ENCODE measurements at places on chromosomes 3 and 15.

GRCh38 chr3:73813291-73813690, 188.6 kb upstream of the PDZRN3 start:
- no peak for DNase-seq

- peak; percentile 14 for DNase-seq
Observed at GRCh38 chr15:60548101-60548500, 69.2 kb upstream of the ICE2 start.

GRCh38 chr3:37999836-38000235, 9.2 kb downstream of the VILL start:
- no peak for DNase-seq

GRCh38 chr15:83248151-83249029, 36.1 kb downstream of the BNC1 start:
- DNase-seq: no peak

DNA sequence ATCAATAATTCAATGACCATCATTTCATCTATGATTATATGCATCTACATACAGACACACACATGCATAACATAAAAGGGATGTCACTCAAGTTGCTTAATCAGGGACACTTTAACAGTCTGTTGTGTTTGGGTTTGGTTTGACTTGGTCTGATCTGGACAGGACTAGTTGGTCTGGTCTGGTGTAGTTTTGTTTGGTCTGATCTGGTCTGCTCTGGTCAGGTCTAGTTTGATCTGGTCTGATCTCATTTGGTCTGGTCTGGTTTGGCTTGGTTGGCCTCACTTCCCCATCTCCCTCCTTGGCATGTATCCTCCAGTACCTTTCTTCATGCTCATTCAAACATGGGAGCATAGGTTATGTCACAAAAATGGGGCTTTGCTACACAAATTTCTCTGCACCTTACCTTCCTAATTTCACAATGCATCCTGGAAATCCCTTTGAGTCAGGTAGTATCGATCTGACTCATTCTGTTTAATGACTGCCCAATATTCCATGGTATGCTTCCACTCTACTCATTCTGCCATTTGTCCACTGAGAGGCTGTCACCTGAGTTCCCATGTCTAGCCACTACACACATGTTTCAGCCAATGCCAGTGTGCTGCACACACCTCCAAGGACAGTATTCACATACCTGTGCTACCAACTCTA, 73.0 kb upstream of the TPM1 start:
- no peak for DNase-seq

- DNase-seq: peak; percentile 43
Observed at GRCh38 chr3:20054549-20054987, 14.3 kb downstream of the KAT2B start.

DNA sequence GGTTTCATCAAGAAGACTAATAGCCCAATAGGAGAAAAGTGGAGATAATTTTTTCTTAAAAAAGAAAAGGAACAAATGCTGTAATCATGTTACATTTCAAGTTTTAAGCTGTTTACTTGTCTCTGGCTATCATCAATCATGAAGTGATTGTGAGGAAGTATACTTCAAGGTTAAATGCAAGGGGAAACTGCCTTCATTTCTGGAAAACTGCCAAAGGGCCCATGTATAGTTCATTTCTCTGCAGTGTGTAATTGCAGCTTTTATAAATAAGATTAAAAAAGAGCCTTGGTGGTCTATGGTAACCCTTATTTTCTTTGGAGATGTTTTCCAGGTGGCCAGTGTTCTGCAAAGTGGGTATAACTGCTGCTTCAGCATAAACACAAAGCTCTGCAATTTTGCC, 101.9 kb downstream of the GRM7 start:
- no peak for DNase-seq

GRCh38 chr3:52280050-52280461, 1.6 kb upstream of the WDR82 start:
- no peak for DNase-seq

GRCh38 chr3:152870027-152870426, 35.1 kb downstream of the P2RY1 start:
- DNase-seq: no peak

DNA sequence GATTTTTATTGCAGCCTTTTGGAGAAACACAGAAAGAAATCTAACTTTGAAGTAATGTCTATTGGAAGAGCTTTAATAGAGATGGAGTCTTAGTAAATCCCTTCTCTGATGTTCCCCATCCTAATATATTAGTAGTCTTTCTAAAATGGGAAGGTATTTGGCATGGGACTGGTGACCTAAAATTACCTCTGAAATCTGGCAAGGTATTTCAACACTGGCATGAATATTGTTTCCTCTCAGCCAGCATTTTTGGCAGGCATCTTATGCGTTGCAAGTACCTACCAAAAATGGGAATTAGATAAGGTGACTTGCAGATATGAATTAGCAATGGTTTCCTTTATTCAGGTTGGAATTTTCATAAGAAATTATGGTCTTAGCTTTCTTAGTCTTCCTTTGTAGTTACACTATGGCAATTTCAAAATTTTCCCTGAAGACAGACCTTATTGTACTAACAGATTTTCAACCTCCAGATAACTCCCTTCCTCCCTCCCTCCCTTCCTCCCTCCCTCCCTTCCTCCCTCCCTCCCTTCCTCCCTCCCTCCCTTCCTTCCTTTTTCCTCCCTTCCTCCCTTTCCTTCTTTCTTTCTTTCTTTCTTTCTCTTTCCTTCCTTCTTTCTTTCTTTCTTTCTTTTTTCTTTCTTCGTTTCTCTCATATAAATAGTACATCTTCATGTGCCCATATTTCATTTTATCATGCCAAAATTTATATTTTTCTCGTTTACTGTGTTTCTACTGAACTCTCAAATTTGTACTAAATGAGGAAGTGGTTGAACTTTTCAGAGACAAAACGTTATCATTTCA, 168.2 kb upstream of the KCNMB2 start:
- DNase-seq: no peak

DNA sequence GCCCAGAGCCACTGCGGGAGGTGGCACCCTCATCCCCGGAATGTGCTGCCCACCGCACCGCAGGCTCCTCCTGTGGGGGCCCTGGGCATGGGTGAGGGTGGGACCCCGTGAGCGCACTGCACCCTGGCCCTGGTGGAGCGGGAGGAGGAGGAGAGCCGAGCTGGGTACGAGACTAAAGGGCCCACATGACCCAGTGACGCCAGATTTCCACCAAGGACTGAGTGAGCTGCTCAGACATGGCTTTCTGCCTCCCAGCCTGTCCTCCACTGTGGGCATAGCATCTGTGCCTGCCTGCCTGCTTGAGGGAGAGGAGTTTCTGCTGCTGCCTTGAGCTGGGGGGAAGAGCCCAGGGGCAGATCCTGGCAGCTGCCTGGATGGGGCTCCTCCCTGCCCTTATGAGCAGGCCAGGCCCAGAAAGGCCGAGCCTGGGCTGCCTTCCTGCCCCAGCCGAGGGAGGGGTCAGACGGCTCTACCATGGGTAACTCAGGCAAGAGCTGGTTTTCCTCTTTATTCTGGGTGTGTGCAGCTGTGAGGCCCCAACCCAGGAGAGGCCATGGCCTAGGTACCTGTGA, 88.4 kb downstream of the VGLL4 start:
- DNase-seq: no peak

GRCh38 chr3:5151586-5151985, 29.5 kb downstream of the ARL8B start:
- DNase-seq: no peak
